ENCODE measurements at places on chromosomes 11 and 22. TPM values are rescaled to one million over a fixed set of nuclear protein-coding genes. Genes with fewer than 3 reads are reported as not detected.

DNA sequence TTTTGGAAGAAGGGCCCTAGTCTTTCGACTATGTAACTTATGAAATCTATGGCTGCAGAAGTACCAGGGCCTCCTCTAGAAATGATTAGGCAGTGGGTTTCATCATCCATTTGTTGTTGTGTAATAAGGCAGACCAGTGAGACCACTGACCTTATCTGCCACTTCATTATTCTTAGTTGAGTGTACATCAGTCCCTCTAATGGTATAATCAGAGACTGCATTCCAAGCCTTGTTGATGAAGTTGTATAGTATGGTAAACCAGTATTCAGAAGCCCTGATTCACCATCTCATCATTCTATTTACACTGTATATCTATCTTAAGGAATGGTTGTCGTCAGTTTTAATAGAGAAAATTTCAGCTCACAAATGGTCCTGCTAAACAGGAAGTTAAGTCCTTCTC, 32.2 kb upstream of the GRIA4 start:
- H3K27ac ChIP-seq, result no peak overlapping the region
- DNase-seq, result no peak
- H3K4me1 ChIP-seq, result no peaks in the 10 kb centered on the region
- H3K4me3 ChIP-seq, result no peak overlapping the region
- no peaks in the 10 kb centered on the region for H3K36me3 ChIP-seq

The TESMIN gene
- total RNA-seq, result 4.6 TPM

The CCDC188 gene
- total RNA-seq, result not detected

DNA sequence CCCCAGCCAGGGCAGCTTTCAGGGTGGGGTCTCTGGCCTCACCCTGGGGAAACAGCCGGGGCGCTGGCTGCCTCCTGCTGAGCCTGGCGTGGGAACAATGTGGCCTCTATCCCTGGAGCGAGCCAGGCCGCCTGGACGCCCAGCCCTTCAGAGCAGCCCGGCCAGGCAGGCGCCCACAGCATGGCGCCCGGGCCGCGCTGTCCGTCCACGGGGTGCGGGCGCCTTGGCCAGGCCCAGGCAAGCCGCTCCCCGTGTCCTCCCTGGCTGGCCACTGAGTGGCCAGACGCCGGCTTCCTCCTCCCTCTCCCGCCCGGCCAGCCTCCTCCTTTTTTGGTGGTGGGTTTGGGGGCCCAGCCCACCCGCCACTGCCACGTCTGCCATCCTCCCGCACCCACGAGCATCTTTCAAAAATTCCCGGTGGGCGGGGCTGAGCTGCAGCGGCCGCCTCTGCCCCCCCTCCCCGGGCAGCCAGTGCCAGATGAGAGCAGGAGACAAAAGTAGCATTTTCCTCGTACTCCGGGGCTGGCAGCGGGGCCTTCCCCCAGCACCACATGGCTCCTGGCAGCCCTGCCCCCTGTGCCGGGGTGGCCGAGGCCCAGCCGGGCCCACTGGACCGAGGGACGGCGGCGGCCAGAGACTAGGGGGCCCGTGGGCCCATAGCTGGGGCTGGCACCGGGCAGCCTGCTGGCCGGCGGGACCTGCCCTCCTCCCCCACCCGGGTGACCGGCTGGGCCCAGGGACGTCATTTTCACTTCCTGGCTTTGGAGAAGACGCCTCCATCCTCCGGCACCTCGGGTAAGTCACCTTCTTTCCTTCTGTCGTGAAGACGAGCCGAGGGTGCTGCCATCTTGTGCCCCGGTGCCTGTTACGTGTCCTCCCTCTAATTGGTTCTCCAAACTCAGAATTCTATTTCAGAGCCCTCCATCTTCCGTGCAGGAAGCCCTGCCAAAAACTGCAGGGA, 70.2 kb upstream of the PPARA start:
- no peak overlapping the region for H3K27ac ChIP-seq
- no peaks in the 10 kb centered on the region for H3K36me3 ChIP-seq

DNA sequence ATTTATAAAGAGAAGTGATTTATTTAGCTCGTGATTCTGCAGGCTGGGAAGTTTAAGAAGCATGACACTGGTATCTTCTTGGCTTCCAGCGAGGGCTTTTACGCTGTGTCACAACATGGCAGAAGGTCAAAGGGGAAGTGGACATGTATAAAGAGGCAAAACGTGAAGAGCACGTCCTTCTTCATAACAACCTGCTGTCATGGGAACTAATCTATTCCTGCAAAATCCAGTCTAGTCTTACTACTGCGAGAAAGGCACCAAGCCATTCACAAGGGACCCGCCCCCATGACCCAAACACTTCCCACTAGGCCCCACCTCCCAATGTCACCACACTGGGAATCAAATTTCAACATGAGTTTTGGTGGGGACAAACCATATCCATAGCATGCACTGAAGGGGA, 58.3 kb downstream of the AMOTL1 start:
- DNase-seq, result no peak
- H3K36me3 ChIP-seq, result no peaks in the 10 kb centered on the region
- H3K4me1 ChIP-seq, result no peaks in the 10 kb centered on the region
- H3K27ac ChIP-seq, result no peak overlapping the region

The TRIM51 gene
- total RNA-seq, result not detected

DNA sequence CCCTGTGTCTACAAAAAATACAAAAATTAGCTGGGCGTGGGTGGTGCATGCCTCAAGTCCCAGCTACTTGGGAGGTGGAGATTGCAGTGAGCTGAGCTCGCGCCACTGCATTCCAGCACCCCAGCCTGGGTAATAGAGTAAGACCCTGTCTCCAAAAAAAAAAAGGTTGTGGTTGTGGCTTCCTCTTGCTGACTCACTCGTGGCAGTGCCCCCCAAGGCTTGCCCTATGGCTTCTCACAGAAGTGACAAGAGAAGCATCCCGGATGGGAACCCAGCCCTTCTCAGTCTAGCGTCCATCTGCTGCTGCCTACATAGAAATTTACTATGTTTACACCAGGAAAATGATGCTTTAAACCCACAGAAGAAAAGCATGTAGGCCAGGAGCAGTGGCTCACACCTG, 68.5 kb upstream of the PITPNB start:
- no peaks in the 10 kb centered on the region for H3K4me1 ChIP-seq
- H3K27ac ChIP-seq, result no peak overlapping the region
- no peaks in the 10 kb centered on the region for H3K27me3 ChIP-seq
- H3K36me3 ChIP-seq, result no peaks in the 10 kb centered on the region
- no peak for DNase-seq
- H3K4me3 ChIP-seq, result no peak overlapping the region

- H3K27me3 ChIP-seq, result no peaks in the 10 kb centered on the region
- peak overlapping the region; percentile 41 for H3K4me3 ChIP-seq
- H3K36me3 ChIP-seq, result no peaks in the 10 kb centered on the region
Observed at GRCh38 chr22:50314081-50314454, 6.6 kb upstream of the PLXNB2 start.

GRCh38 chr11:87284306-87284705, 246.6 kb downstream of the TMEM135 start:
- no peak overlapping the region for H3K27ac ChIP-seq
- DNase-seq, result no peak
- H3K4me1 ChIP-seq, result no peaks in the 10 kb centered on the region
- H3K27me3 ChIP-seq, result no peaks in the 10 kb centered on the region
- H3K36me3 ChIP-seq, result no peaks in the 10 kb centered on the region

DNA sequence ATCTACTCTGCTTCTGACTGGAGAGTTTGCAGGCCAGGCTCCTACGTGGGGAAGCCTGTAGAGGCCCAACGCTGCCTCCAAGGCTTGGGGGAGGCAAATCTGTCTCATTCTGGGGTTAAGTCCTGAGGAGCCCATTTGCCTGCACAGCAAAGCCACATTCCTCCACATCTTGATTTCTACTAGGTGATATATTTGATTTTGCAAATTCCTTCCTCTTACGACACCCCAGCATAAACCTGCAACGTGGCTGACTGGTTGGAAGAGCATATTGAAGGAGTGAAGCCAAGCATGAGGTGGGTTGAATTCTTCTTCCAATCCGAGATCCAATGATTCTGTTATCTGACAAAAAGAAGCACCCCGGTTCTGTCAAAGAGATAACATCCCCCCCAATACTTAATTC, 87.1 kb downstream of the FBXO7 start:
- no peaks in the 10 kb centered on the region for H3K36me3 ChIP-seq
- no peak overlapping the region for H3K27ac ChIP-seq
- H3K27me3 ChIP-seq, result no peaks in the 10 kb centered on the region
- no peak overlapping the region for H3K4me3 ChIP-seq

DNA sequence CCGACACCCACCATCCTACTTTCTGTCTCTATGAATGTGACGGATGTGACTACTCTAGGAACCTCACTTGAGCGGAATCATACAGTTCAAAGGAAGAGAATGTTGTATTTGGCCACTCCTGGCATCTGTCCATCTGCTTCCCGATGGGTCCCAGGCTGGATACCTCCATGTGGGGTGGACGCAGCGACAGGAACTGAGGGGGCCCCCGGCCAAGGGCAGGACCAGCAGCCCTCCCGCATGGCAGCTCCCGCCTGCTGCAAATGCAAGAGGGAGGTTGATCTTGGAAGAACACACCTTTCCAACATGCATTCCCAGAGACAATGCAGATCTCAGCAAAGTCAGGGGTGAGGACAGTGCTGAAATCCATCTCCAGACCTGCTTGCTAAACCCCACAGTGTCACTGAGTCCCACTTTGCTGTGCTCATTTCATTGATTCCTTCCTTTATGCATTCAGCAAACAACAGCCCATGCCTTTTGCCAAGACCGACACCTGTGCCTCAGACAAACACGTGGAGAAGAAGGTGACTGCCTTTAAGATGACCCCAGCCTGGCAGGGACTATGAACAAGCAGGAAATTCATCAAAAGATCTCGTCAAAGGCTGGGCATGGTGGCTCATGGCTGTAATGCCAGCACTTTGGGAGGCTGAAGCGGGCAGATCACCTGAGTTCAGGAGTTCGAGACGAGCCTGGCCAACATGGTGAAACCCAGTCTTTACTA, 246.2 kb downstream of the CTTN start:
- no peak for DNase-seq
- H3K36me3 ChIP-seq, result no peaks in the 10 kb centered on the region
- no peaks in the 10 kb centered on the region for H3K4me1 ChIP-seq
- no peak overlapping the region for H3K27ac ChIP-seq
- no peak overlapping the region for H3K4me3 ChIP-seq
- H3K27me3 ChIP-seq, result no peaks in the 10 kb centered on the region

GRCh38 chr22:27986937-27987336, 67.9 kb upstream of the PITPNB start:
- H3K36me3 ChIP-seq, result no peaks in the 10 kb centered on the region
- H3K27me3 ChIP-seq, result no peaks in the 10 kb centered on the region
- no peak for DNase-seq
- H3K4me1 ChIP-seq, result peaks cover 2% of the 10 kb centered on the region
- H3K27ac ChIP-seq, result no peak overlapping the region

The CSF2RB gene
- total RNA-seq, result 41.2 TPM

The OR5M10 gene
- total RNA-seq, result not detected

GRCh38 chr11:46308631-46309419, 31.4 kb downstream of the CREB3L1 start:
- peak; percentile 51 for DNase-seq
- H3K36me3 ChIP-seq, result no peaks in the 10 kb centered on the region
- no peaks in the 10 kb centered on the region for H3K27me3 ChIP-seq
- no peak overlapping the region for H3K27ac ChIP-seq
- H3K4me3 ChIP-seq, result no peak overlapping the region
- H3K4me1 ChIP-seq, result peaks cover 7% of the 10 kb centered on the region

DNA sequence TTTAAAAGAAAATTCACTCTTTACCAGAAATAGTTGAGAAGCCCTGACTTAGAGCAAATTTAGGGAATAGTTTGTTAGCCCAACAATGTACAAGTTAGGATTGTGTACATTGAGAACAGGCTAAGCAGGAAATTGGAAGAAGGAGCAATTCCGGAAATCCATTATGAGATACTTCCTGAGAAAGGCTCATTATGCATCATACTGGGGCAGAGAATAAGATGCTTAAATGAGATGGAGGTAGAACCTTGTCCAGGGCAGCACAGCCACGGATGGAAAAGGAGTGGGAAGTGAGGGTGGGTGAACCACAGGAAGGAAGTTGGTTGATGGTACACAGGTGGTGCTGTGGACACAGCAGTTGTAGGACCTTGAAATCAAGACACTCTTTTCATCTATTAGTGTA, 180.2 kb downstream of the PGR start:
- no peaks in the 10 kb centered on the region for H3K27me3 ChIP-seq
- H3K36me3 ChIP-seq, result no peaks in the 10 kb centered on the region
- peaks cover 8% of the 10 kb centered on the region for H3K4me1 ChIP-seq

DNA sequence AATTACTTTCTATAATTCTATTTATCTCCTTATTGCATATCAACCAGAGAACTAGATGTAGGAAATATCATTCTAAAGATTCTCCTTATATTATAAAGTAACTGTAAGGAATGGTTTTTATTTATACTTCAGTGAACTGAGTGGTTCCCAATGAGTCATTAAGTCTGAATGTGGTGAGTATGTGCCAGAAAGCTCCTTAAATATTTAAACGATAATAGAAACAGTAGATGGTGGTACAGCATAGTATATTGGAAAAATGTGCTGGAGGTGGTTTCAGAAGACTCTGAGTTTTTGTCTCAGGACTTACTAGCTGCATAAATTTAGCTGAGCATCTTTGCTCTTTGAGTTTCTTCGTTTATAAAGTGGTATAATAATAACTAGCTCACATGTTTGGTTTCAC, 653.5 kb downstream of the FAM181B start:
- no peak overlapping the region for H3K4me3 ChIP-seq
- DNase-seq, result no peak
- H3K27me3 ChIP-seq, result no peaks in the 10 kb centered on the region
- no peaks in the 10 kb centered on the region for H3K36me3 ChIP-seq

GRCh38 chr11:106231591-106231990, 154.1 kb downstream of the AASDHPPT start:
- no peaks in the 10 kb centered on the region for H3K36me3 ChIP-seq
- H3K27ac ChIP-seq, result no peak overlapping the region
- no peak for DNase-seq

GRCh38 chr22:19971276-19972124, 29.9 kb upstream of the TXNRD2 start:
- no peak overlapping the region for H3K4me3 ChIP-seq
- H3K4me1 ChIP-seq, result no peaks in the 10 kb centered on the region
- H3K27me3 ChIP-seq, result no peaks in the 10 kb centered on the region
- no peak overlapping the region for H3K27ac ChIP-seq
- peaks cover 21% of the 10 kb centered on the region for H3K36me3 ChIP-seq

The APOL3 gene
- 107 TPM for total RNA-seq

- H3K36me3 ChIP-seq, result no peaks in the 10 kb centered on the region
- peaks cover 14% of the 10 kb centered on the region for H3K27me3 ChIP-seq
- no peak overlapping the region for H3K27ac ChIP-seq
- no peak for DNase-seq
- H3K4me1 ChIP-seq, result peaks cover 23% of the 10 kb centered on the region
Observed at GRCh38 chr11:18704698-18705097, 6.1 kb downstream of the TMEM86A start.

The APOL4 gene
- total RNA-seq, result not detected

GRCh38 chr11:94882931-94883330, 90.4 kb downstream of the CWC15 start:
- no peaks in the 10 kb centered on the region for H3K36me3 ChIP-seq
- no peak overlapping the region for H3K27ac ChIP-seq
- no peak for DNase-seq
- no peaks in the 10 kb centered on the region for H3K27me3 ChIP-seq

GRCh38 chr11:57426929-57427726, at the start of gene SLC43A3:
Gene SLC43A3, minus strand, starts transcription at chr11:57427121. Its CDS starts 949 bp downstream, at chr11:57426172.
- peak within 1 kb of the TSS; percentile 70 for H3K4me3 ChIP-seq
- H3K27ac ChIP-seq, result peak within 1 kb of the TSS; percentile 68
- peaks cover 28% of the 10 kb centered on the region for H3K4me1 ChIP-seq
- H3K27me3 ChIP-seq, result no peaks in the 10 kb centered on the region

GRCh38 chr11:1920909-1921573, 1.5 kb downstream of the TNNT3 start:
- H3K4me1 ChIP-seq, result no peaks in the 10 kb centered on the region
- peaks cover 15% of the 10 kb centered on the region for H3K27me3 ChIP-seq
- no peak overlapping the region for H3K4me3 ChIP-seq

The CEND1 gene
- total RNA-seq, result 0.39 TPM

GRCh38 chr11:67406969-67407687, 3.2 kb downstream of the TBC1D10C start:
- H3K27me3 ChIP-seq, result no peaks in the 10 kb centered on the region
- H3K27ac ChIP-seq, result peak overlapping the region; percentile 88
- peaks cover 96% of the 10 kb centered on the region for H3K4me1 ChIP-seq
- peak; percentile 51 for DNase-seq

All from B cell (primary cell).